Esophagus squamous epithelium (tissue), 5 donors: ENCODE measurements at places on chromosomes 3 and 15.

DNA sequence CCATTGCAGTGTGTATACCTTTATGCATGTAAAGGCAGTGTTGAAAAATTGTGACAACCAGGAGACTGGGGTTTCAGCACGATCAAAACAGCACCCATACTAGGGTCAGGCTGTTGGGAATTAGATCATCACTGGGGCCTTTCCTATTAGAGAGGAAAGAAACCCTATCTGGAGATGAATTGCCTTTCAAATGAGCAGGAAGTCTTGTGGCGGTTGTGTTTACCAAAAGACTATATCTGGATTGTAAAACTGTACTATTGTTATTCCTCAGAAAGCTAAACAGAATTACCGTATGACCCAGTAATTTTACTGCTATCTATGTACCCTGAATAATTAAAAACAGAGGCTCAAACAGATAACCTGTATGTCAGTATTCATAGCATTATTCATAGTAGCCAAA, 10.1 kb downstream of the UBE2E1 start:
- H3K4me3 ChIP-seq: no peak overlapping the region
- no peak for DNase-seq
- no peak overlapping the region for H3K27ac ChIP-seq
- H3K36me3 ChIP-seq: no peaks in the 10 kb centered on the region
- no peaks in the 10 kb centered on the region for H3K27me3 ChIP-seq

GRCh38 chr15:78810003-78810361, 1.3 kb downstream of the ADAMTS7 start:
- no peaks in the 10 kb centered on the region for H3K27me3 ChIP-seq
- H3K36me3 ChIP-seq: no peaks in the 10 kb centered on the region
- H3K4me1 ChIP-seq: peaks cover 25% of the 10 kb centered on the region
- DNase-seq: no peak
- peak overlapping the region; percentile 76 for H3K27ac ChIP-seq

DNA sequence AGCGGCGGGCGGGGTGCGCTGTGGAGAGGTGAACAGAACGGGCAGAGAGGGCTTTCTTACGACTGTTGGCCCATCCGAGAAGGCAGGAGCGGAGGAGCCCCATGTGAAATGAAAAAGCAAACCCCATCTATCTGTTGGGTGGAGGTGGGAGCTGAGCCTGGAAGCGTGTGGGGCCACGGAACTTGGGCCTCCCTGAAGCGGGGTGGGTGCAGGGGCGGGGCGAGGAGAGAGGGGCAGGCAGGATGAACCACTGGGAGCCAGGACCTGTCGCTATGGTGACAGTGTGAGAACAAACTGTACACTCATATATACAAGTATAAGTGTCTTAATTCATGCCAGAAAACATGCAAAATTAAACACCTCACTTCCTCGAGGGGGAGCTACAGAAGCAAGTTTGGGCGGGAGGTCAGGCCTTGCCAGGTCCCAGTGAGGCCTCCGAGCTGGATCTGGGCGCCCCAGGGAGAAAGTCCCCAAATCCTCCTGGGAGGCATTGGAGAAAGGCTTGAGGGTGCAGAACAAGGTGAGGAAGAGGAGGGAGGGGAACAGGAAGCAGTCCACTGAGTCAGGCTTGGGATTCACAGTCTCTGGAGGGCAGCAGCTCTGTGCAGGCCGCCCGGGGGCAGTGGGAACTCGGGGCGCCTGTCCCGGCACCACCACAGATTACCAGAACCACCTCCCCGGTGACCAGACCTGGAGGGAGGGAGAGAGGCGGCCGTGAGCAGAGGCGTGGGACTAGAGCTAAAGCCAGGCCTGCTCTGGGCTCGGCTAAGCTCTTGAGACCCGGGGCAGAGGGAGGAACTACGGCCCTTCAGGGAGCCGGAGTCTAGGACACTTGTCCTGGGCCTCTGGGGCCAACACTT, 34.8 kb downstream of the RBPMS2 start:
- H3K27ac ChIP-seq: peak overlapping the region; percentile 83
- DNase-seq: no peak
- H3K4me1 ChIP-seq: peaks cover 8% of the 10 kb centered on the region
- no peak overlapping the region for H3K4me3 ChIP-seq

GRCh38 chr3:69741032-69741767, 1.9 kb downstream of the MITF start:
- no peak for DNase-seq
- no peaks in the 10 kb centered on the region for H3K27me3 ChIP-seq
- H3K4me1 ChIP-seq: peaks cover 69% of the 10 kb centered on the region
- no peak overlapping the region for H3K27ac ChIP-seq
- peak overlapping the region; percentile 57 for H3K4me3 ChIP-seq
- no peaks in the 10 kb centered on the region for H3K36me3 ChIP-seq

- no peaks in the 10 kb centered on the region for H3K36me3 ChIP-seq
- H3K4me1 ChIP-seq: no peaks in the 10 kb centered on the region
- no peak overlapping the region for H3K27ac ChIP-seq
- DNase-seq: no peak
- H3K4me3 ChIP-seq: no peak overlapping the region
Measured at GRCh38 chr3:134544316-134544715, 58.5 kb downstream of the CEP63 start.

- no peak for DNase-seq
- H3K36me3 ChIP-seq: no peaks in the 10 kb centered on the region
- peaks cover 6% of the 10 kb centered on the region for H3K4me1 ChIP-seq
- H3K27ac ChIP-seq: no peak overlapping the region
- H3K27me3 ChIP-seq: no peaks in the 10 kb centered on the region
Measured at GRCh38 chr15:82064824-82065223, 19.0 kb upstream of the MEX3B start.

- DNase-seq: no peak
- peak overlapping the region; percentile 41 for H3K27ac ChIP-seq
- no peaks in the 10 kb centered on the region for H3K27me3 ChIP-seq
- no peak overlapping the region for H3K4me3 ChIP-seq
Measured at GRCh38 chr3:66497288-66497984, 3.4 kb downstream of the LRIG1 start.

- no peak overlapping the region for H3K27ac ChIP-seq
- no peaks in the 10 kb centered on the region for H3K4me1 ChIP-seq
- no peak for DNase-seq
- H3K27me3 ChIP-seq: no peaks in the 10 kb centered on the region
Measured at GRCh38 chr3:127349501-127350171, 61.8 kb upstream of the PRR20G start.

GRCh38 chr3:123634149-123635051, 49.5 kb upstream of the HACD2 start:
- no peak for DNase-seq
- H3K36me3 ChIP-seq: peaks cover 34% of the 10 kb centered on the region
- H3K27me3 ChIP-seq: no peaks in the 10 kb centered on the region
- peaks cover 12% of the 10 kb centered on the region for H3K4me1 ChIP-seq

GRCh38 chr3:149363053-149363452, 14.4 kb downstream of the TM4SF1 start:
- DNase-seq: no peak
- H3K4me1 ChIP-seq: no peaks in the 10 kb centered on the region
- H3K36me3 ChIP-seq: no peaks in the 10 kb centered on the region
- no peaks in the 10 kb centered on the region for H3K27me3 ChIP-seq
- no peak overlapping the region for H3K4me3 ChIP-seq

GRCh38 chr3:8767667-8768363, 1.6 kb downstream of the OXTR start:
- H3K36me3 ChIP-seq: no peaks in the 10 kb centered on the region
- peaks cover 74% of the 10 kb centered on the region for H3K27me3 ChIP-seq
- DNase-seq: no peak

- no peak overlapping the region for H3K4me3 ChIP-seq
- no peaks in the 10 kb centered on the region for H3K36me3 ChIP-seq
- H3K27ac ChIP-seq: no peak overlapping the region
- H3K4me1 ChIP-seq: no peaks in the 10 kb centered on the region
- DNase-seq: no peak
- H3K27me3 ChIP-seq: no peaks in the 10 kb centered on the region
Measured at GRCh38 chr3:61673651-61674050, 112.3 kb downstream of the PTPRG start.

- H3K4me1 ChIP-seq: peaks cover 24% of the 10 kb centered on the region
- H3K36me3 ChIP-seq: no peaks in the 10 kb centered on the region
- H3K27me3 ChIP-seq: no peaks in the 10 kb centered on the region
- no peak overlapping the region for H3K4me3 ChIP-seq
Measured at GRCh38 chr3:11539218-11539617, 104.5 kb downstream of the VGLL4 start.

DNA sequence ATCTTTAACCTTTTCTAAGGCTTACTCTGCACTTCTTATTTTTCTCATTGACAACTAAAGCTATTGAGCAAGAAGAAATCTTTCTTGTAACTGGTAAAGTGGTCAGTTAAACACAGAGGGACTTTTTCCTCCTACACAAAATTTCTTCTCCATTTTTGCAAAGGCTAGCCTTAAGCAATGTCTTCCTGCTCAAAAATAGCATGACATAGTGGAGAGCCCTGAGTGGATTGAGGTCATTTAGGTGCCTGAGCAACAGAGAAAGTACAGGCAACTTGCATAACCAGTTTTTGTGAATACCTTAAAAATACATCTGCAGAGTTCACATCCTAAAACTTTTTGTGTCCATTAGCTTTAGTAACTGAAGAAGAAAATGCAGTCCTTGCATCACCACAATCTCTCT, 144.7 kb upstream of the TTC14 start:
- no peaks in the 10 kb centered on the region for H3K36me3 ChIP-seq
- no peaks in the 10 kb centered on the region for H3K4me1 ChIP-seq
- H3K4me3 ChIP-seq: no peak overlapping the region
- H3K27me3 ChIP-seq: no peaks in the 10 kb centered on the region
- DNase-seq: no peak
- no peak overlapping the region for H3K27ac ChIP-seq

DNA sequence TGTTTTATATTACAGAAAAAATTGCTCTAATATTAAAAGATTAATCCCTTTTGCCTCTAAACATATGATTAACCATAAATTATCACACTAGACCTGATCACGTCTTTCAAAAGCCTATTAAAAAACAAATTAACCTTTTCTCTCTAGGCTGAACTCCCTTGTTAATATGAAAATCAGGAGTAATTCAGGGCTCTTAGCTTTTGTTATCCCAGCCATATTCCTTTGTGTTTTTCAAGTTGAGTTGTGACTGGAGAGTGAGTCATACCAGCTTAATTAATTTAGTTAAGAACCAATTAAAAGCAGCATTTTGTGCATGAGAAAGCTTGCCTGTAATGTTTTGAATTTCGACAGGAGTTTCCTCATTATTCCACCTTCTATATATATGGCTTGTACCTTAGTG, 385.8 kb downstream of the VGLL3 start:
- no peaks in the 10 kb centered on the region for H3K4me1 ChIP-seq
- H3K4me3 ChIP-seq: no peak overlapping the region
- no peaks in the 10 kb centered on the region for H3K36me3 ChIP-seq

DNA sequence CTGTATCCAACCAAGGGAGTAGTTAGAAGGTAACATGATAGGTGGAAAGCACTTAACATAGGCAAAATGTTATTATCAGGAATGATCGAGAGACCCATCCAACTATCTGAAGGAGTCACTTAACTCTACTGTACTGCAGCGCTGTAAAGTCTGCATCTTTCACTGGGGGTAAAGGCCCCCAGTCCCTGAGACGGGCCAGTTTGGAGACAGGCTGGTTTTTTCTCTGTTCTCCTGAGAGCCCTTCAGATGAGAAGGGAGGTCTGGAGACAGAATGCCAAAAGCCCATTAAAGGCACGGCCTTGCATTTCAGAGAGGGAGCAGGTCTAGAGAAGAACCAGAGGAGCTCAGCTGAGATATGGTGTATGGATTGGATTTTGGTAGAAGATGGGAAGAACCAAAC, 71.3 kb upstream of the CGNL1 start:
- DNase-seq: no peak
- H3K36me3 ChIP-seq: no peaks in the 10 kb centered on the region
- no peaks in the 10 kb centered on the region for H3K27me3 ChIP-seq
- peaks cover 12% of the 10 kb centered on the region for H3K4me1 ChIP-seq
- H3K27ac ChIP-seq: no peak overlapping the region
- no peak overlapping the region for H3K4me3 ChIP-seq

DNA sequence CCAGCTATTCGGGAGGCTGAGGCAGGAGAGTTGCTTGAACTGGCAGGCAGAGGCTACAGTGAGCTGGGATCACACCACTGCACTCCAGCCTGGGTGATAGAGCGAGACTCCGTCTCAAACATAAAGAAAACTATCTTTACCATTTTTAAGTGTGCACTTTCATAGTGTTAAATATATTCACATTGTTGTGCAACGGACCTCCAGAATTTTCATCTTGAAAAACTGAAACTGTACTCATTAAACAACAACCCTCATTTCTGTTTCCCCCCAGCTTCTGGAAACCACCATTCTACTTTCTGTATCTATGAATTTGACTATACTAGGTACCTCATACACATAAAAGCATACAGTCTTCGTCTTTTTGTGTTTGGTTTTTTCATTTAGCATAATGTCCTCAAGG, 375.1 kb downstream of the SHQ1 start:
- no peaks in the 10 kb centered on the region for H3K4me1 ChIP-seq
- H3K27me3 ChIP-seq: no peaks in the 10 kb centered on the region
- H3K27ac ChIP-seq: no peak overlapping the region
- no peak overlapping the region for H3K4me3 ChIP-seq

- H3K27me3 ChIP-seq: no peaks in the 10 kb centered on the region
- no peak for DNase-seq
- no peaks in the 10 kb centered on the region for H3K36me3 ChIP-seq
- no peak overlapping the region for H3K27ac ChIP-seq
Measured at GRCh38 chr3:144187531-144188210, 216.0 kb downstream of the DIPK2A start.

GRCh38 chr15:73633991-73634495, 854 bp upstream of the NPTN start:
- H3K36me3 ChIP-seq: no peaks in the 10 kb centered on the region
- peak overlapping the region; percentile 75 for H3K4me3 ChIP-seq
- DNase-seq: no peak
- peaks cover 4% of the 10 kb centered on the region for H3K27me3 ChIP-seq
- H3K4me1 ChIP-seq: peaks cover 53% of the 10 kb centered on the region

DNA sequence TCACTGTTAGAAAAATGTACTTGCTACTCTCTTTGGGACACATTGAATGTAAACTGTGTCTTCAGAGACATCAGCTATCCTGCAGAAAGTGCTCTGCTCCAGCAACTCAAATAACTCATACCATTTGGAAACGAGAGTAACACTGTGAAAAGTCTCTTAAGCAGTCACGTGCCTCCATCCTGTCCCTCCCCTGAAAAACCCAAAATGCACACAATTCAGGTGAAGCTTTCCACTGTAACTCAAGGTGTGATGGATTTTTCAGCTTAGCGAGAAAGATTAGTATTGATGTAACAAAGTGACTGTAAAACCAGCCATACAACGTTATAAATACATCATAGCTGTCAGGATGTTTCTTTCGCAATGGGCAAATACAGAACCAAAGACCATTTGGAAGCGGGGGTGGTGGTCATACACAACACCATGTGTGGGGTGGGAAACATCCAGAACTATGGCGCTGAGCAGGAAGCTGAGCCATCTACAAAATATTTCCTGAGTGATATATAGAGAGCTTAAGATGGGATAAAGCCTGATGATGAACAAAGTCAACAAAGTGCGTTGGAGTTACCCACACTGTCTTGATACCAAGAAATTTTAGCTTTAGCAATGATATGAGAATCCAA, 332.3 kb downstream of the FOXP1 start:
- H3K27ac ChIP-seq: no peak overlapping the region
- no peaks in the 10 kb centered on the region for H3K36me3 ChIP-seq
- no peaks in the 10 kb centered on the region for H3K27me3 ChIP-seq
- DNase-seq: no peak

GRCh38 chr15:30859091-30859874, 44.4 kb upstream of the FAN1 start:
- H3K27me3 ChIP-seq: no peaks in the 10 kb centered on the region
- H3K36me3 ChIP-seq: no peaks in the 10 kb centered on the region
- no peak overlapping the region for H3K4me3 ChIP-seq
- no peak for DNase-seq
